ENCODE measurements at places on chromosomes 4 and X.

- DNase-seq: no peak
Measured at GRCh38 chr4:146439999-146440398, 81.7 kb downstream of the SLC10A7 start.

- no peak for DNase-seq
Measured at GRCh38 chrX:31819455-31819854, 747.6 kb upstream of the FTHL17 start.

GRCh38 chr4:97605932-97606331 is 537.3 kb downstream of the STPG2 start:
- DNase-seq: no peak

GRCh38 chr4:10180927-10181744 is 64.5 kb upstream of the WDR1 start:
- no peak for DNase-seq

- no peak for DNase-seq
Measured at GRCh38 chr4:26235500-26235899, 85.3 kb upstream of the RBPJ start.

DNA sequence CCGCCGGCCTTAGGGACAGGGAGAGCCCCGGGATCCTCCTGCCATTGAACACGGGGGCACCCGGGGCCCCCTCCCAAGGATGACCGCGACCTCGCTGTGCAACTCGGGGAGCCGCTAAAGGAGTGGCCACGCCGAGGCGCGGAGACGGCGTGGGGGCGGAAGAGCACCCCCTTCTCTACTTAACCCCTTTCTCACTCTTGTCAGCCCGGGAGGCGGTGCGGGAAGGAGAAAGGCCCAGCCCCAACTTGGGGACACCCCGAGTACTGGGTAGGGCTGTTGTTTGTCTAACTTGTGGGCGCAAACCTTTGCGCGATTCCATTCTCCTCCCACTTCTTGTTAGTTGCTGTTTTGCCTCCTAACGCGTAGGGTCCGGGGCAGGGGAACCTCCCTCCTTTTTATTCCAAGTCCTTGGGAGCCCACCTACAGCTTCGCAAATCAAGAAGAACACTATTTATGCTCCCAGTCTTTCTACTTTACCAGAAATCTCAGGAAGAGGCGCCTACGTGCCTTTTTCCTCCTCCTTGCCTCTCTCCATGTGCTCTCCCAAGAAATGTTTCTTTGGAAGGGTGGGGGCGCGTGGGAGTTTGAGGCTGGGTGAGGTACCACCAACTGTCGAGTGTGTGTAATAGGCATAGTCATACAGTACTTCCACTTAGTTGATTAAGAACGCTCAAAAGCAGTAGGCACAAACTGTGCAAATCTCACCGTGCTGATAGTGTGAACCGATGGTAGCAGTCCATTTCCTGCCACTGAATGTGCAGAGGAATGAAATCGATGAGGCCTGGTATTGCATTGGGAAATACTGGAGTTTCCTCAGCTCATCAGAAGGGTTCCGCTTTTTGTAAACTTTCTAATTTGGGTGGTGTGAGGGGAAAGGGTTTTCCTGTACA is 813 bp downstream of the DIAPH2 start:
- peak; percentile 15 for DNase-seq

DNA sequence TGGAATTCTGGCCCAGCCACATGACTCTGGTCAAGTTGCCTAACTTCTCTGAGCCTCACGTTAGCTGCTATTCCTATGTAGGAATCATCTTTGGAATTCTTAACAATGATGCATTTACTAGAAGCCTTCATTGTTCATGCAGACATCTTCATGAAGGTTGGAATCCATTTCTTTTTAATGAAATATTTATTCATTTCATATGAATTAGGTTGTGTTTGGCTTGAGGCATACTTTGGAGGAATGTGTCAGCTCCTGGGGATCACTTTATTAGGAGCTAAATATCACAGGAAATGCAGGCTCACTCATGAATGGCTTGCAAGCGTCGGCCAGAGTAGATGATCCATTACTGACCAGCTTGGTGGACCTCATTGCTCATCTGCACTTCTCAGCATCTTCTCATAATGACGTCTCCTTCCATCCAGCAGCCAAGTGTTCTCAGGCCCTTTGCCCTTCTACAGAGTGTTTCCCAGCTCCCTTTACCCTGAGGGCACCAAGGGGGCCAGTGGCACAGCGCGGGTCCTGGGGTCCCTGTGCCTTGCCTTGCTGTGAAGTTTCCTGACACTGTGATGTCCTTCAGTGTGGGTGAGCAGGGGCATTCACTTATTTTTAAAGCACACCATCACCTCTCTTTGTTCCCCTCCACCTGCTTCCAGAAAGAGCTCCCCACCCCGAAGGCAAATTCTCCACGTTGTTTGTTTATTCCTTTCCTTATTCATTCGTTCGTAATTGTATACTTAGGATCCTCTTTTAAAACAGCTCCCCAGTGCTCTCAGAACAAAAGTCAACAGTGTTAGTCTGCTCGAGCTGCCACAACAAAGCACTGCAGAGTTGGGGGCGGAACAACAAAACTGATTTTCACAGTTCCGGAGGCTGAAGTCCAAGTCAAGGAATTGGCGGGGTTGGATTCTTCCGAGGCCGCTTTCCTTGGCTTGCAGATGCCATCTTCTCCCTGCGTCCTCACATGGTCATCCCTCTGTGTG is 106.8 kb downstream of the STK32B start:
- no peak for DNase-seq

DNA sequence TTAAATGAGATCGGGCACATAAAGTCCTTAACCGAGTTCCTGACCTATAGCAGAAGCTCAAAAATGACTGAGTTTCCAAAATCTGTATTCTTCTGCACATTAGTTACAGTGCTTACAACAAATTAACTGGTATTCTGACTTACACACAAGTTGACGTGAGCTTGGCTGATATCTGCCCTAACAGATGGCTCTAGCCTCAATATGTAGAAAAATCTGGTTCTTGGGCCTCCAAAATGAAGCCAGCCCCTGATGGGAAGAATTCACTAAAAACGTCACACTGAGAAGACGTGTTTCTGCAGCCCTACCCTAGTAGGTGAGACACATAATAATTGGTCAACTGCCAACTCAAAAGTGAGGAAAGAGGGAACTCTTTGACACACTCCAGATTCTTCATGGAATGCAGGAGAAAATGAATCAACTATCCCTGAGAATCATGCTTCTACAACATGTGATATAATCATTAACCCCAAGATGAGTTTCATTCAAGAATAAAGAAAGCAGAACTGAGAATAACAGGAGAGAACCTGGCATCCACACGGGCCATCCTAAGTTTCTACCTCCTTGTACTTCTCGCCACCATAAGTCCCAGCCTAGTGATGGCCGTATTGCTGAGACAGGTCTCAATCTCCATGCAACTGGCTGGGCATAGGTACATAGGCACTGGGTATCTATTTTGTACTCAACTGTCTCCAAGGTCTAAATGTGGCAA is 8.2 kb downstream of the STX18 start:
- no peak for DNase-seq

GRCh38 chr4:114026447-114026846 is 47.0 kb upstream of the ARSJ start:
- no peak for DNase-seq

- DNase-seq: no peak
Measured at GRCh38 chr4:117817301-117817700, 217.0 kb upstream of the NDST3 start.

- DNase-seq: no peak
Measured at GRCh38 chr4:78652282-78652876, 100.8 kb downstream of the ANXA3 start.

DNA sequence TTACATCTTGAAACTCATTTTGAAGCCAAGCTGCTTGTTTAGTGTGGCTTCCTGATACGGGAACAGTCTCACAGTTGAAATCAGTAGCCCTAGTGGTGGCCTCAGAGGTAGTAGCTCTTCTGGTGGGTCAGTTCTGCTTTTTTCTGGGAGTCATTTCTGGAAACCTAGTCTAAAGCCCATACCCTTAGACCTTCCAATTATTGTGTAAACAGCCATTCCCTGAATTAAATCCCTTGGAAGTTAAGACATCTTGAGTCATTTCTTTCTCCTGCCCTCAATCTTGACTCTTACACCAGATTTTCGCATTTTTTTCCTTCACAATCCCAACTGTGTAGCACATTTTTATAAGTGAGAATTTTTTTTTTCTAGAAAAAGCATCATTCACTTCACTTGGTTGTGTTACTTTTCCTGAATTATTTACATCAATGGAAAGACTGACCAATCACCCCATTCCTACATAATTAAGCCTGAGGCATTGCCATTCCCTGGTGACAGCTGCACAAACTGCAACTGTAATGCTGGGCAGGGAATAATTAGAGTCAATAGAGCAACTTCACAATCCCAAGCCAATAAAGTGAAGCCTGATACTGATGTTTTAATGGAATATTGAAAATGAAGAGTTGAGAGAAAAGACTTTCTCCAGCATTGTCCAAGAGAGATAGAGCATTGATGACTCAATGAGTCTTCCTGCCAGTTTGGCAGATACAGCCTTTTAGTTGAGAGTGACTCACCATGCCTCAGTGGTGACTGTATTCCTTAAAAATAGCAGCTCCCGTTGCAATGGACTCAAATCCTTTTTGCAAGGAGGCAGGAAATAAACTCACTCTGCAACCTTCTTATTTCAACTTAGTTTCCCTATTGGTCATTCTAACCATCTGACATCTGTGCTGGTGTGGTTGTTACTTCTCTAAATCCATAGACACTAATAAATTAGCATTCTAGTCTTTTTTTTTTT is 13.0 kb upstream of the SEPSECS start:
- no peak for DNase-seq

GRCh38 chr4:154465085-154465484 is 26.5 kb downstream of the DCHS2 start:
- DNase-seq: no peak

GRCh38 chrX:1075741-1076140 is 136.7 kb downstream of the CRLF2 start:
- no peak for DNase-seq

DNA sequence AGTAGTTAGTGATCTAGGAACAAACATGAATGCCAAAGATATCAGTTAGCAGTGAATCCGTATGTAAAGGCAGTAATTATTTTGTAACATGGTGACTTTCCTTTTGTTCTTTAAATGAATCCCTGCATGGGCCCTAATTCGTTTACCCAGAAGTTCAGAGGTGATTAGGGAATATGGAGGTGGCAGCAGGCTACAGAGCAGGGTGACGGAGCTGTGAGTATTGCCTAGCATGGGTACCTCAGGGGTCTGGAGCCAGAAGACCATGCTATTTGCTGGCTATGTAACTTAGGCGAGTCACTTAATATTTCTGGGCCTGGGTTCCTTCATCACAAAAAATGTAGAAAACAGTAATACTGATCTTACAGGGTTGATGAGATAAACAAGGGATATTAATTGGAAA is 184.9 kb downstream of the ENOX2 start:
- DNase-seq: no peak

- no peak for DNase-seq
Measured at GRCh38 chr4:172287117-172287516, 473.9 kb downstream of the GALNTL6 start.

DNA sequence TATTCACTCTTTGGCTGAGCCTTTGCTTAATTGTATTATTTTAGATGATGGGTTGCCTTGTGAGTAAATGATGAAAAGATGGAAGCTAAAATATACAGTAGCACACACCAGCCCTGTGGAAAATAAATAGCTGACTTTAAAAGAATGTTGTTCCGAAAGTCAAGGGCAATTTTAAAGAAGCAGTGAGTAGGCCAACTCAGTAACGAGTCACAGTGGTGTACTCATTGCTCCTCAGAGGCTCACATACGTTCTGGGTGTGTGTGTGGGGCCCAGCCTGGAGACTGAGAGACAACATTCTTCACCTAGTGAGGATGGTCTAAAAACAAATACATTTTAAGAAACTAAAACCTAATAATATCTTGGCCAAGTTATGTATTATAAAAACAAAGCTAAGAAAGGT is 640.3 kb downstream of the TRIML1 start:
- DNase-seq: no peak

GRCh38 chr4:71366766-71367165 is 27.9 kb downstream of the SLC4A4 start:
- DNase-seq: no peak

DNA sequence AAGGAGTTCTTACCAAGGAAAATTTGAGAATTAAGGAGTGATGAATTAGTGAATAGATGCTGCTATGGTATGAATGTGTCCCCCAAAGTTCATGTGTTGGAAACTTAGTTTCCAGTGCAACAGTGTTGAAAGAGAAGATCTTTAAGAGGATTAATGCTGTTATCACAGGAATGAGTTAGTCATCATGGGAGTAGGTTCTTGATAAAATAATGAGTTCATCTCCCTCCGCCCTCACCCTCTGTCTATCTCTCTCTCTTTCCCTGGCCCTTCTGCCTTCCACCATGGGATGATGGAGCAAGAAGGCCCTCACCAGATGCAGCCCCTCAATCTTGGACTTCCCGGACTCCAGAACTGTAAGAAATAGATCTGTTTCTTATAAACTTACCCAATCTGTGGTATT is 38.3 kb upstream of the KLHL8 start:
- no peak for DNase-seq

GRCh38 chrX:2610246-2611170 is 80.6 kb upstream of the CD99 start:
- DNase-seq: no peak

DNA sequence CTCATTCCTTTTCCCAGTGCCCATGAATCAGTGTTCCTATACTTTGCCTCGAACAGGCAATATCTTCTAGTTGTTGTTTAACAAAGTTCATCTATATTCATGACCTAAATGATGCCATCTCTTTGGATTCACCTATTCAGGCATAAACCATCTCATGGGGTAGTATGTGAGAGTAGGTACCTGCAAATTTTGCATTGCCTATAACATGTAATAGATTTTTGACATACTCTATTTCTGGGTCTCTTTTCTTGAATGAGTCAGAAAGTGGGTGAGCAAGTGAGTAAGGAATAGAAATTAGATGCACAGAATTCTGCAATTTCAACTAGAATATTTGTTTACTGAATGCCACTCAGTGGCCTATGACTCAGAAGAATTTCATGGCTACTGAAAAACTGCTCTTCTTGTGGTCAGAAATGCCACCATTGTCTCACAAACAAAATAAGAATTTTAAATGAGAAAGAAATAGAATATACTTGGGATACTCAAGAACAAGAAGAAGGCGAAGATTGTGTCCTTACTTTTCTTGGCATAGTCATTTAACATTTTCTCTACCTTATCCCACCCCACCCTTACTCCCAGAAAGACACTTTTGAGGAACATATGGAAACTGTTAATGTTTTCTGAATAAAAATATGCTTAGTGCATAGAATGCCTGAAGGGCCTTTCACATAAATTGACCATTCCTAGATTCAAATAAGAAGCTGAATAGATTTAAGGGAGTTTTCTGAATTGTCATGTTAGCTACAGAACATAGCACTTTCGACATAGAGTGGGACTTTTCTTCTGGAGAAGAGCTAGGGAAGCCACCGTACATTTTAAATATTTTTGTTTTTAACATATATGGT is 86.8 kb downstream of the HHIP start:
- no peak for DNase-seq

Data from T-helper 9 cell (primary cell).